OCI-LY7 (cell line): ENCODE measurements at places on chromosomes 1 and 21. TPM values are rescaled to one million over a fixed set of nuclear protein-coding genes. Genes with fewer than 3 reads are reported as not detected.

- DNase-seq: no peak
Measured at GRCh38 chr1:227320476-227320875, 2.2 kb upstream of the CDC42BPA start.

DNA sequence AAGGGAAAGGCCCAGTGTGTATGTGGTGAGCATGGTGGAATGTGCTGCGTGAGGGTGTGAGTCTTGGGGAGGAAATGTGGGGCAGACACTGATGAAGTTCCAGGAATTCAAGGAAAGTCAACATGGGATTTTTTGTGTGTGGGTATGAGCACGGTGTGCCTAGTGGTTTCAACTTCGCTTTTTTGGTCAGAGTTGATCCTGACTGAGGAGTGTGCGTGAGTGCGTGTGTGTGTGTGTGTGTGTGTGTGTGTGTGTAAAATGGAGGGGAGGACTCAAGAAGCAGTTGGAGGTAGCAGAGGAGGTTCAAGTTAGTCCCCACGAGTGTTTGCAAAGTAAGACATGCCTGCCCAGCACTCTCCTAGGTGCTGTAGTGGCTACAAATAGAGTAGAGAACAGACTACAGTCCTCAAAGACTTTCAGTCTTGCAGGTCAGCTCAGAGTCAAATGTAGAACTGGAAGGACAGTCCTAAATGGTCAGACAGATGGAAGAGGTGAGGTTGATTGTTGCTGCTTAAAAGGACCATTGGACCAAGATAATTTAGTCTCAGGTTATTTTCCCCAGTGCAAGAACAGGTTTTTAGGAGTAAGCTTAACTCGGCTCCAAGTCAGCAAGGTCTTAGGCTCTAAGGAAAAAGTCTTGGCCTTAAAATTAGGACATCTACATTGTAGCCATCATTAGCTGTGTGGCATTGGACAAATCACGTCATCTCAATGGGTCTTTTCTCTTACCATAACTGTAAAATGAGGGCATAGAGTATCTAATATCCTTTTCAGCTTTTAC lies 25.0 kb downstream of the SLAMF1 start:
- no peak for DNase-seq

- no peak for DNase-seq
Measured at GRCh38 chr21:37521658-37522057, 155.1 kb downstream of the DYRK1A start.

DNA sequence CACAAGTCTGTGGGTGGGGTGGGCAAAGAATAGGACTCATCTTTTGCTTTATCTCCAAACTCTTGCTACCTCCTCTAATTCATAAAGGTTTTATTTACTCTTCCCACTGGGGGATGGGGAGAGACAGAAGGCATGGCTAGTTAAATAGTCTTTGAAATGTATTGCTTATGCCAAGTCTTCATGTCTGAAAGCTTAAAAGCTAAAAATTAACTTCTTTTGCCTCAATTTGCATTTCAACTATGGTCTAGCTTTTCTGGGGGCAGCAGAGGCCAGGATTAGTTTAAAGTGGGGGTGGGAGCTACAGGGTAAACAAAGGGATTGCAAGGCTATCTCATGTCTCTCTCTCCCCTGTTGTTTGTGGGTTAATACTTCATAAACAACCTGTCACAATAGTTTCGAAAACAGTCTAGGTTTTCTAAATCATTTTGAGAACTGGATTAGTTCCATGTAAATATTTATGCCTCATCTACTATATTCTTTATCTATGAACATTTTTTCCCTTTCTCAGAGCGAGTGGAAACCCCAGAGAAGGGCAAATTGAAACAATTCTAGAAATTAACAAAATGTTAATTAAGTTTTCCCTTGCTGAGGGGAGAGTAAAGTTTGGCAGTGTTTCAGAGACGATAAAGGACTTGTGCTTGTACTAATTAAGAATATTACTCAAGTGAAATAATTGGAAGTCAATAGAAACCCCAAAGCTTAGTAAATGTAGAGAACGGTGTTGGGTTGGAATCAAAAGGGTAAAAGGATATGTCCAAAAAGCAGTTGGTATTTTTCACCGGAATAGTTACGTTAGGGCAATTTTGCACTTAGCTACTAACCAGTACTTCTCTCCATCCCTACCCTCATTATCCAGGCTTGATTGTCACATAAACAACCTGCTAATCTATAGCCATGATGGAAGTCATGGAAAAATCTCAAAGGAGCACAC lies 182.2 kb downstream of the GIPC2 start:
- DNase-seq: no peak

DNA sequence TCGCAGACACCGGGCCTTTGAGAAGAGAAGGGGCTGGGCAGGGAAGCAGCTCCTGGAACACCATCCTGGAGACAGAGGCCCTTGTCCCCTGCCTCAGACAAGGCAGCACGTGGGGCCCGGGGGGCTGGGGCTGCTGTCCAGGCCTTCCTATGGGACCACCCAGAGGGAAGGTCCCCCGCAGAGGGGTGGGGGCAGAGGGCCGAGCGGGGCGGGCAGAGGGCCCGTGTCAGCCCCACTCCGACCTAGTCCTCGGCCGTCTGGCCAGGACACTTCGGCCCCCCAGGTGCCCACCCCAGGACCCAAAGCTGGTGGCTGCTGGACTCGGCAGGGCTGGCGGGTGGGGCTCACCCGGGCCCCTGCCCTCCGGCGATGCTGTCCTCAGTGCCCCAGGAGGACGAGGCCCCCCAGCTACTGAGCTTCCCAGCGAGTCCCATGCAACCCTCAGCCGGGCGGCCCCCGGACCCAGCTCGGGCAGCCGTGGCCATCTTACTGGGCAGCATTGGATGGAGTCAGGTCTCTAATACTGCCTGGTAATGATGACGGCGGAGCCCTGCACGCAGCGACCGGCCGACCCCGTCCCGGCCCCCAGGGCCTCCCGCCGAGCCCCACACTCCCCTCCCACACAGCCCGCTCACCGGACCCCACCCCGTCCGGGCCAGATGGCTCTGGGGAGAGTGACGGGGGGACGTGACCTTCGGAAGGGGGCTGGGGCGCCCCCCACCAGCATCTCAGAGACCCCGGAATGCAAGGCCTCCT lies 6.9 kb upstream of the TTLL10 start:
- DNase-seq: no peak

DNA sequence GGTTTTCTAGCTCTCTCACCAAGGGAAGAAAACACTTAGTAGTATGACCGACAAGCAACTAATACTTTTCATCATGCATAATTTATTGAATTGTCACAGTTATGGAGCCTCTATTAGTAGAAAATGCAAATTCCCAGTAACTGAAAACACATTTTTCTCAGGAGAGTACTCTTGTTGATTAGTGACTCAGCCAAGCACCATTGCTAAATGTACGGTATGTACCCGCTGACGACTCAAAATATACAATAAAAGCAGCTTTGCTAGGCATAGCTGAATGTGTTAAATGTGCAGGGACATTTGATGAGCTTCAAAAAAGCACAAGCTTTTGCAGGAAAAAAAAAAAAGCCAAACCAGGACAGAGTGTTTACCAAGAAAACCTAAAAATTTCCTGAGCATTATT lies 63.9 kb downstream of the WDR64 start:
- DNase-seq: no peak

- no peak for DNase-seq
Measured at GRCh38 chr1:37290718-37291117, 183.7 kb upstream of the ZC3H12A start.

SPRR1B gene
- total RNA-seq: not detected in 2 replicates

CFHR2 gene
- total RNA-seq: not detected in 2 replicates

WNT4 gene
- not detected in 2 replicates for total RNA-seq
